ENCODE measurements at places on chromosomes 7 and 10.

DNA sequence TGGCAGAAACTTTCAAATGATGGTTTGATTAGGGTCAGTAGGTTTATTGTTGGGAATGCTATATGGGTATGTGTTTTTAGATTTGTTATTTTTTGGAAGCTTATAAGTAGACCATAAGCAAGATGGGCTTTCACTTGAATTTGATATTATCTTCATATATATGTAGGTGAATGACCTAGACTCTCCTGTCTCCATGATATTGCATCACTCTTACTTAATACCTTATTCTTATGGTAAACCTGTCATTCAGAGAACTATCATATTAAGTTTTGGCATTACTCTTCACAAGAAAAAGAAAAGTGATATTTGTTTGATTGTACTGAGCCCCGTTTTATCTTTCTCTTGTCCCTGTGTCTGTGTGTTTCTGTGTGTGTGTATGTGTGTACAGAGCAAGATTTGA, 17.3 kb downstream of the HSPA14 start:
- no peak for DNase-seq

GRCh38 chr10:78895469-78895868, 173.3 kb upstream of the ZMIZ1 start:
- DNase-seq, result no peak

- DNase-seq, result no peak
These were observed 31.3 kb downstream of the THNSL1 start for GRCh38 chr10:25047591-25048301.

- DNase-seq, result no peak
These were observed 214.8 kb downstream of the CAMK1D start for GRCh38 chr10:12564173-12564572.

DNA sequence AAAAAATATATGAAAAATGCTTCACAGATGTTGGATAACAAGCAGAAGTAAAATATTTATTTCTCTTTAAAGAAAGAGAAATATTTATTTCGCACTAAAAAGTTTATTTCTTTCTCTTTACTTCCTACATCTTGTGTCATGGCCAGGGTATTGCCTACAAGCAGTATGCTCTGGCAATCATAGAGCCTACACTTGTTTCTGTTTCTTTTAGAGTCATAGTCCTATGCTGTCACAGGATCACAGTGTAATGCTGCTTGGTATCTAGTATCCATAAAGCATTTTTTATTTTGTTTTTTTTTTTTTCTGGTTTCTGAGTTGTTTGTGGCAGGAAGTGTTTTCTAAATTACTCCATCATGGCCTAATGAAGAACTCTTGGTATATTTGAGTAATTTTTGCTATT, 116.0 kb downstream of the ATRNL1 start:
- no peak for DNase-seq

DNA sequence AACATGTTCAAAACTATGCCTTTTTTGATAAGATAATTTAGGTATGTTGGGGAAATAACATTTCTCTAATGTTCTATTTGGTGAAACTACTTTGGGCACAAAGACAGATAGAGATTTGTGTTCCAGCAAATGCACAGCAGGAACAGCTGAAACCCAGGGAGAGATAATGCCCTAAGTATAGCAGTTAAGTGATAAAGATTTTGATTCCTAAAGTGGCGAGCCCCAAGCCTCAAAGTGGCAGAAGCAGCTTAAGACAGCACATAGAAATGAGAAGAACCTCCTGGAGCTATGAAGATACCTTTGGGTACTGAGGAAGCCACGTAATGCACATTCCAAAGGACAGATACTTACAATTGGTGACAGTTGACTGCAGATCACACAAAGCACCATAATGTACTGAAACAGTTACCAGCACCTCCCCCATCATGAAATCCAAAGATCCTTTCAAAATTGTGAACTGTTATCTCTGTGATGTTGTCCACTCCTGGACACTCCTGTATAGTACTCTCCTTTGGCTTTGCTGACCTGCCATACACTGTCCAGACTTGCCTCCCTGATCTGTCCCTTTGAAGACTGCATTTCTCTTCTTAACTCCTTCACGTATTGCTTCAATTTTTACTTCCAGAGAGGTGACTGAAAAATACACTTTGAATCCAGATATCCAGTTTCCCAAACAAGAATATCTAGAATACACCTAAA, 62.9 kb downstream of the CHRM2 start:
- no peak for DNase-seq

GRCh38 chr10:126872768-126873167, 32.5 kb upstream of the DOCK1 start:
- no peak for DNase-seq

DNA sequence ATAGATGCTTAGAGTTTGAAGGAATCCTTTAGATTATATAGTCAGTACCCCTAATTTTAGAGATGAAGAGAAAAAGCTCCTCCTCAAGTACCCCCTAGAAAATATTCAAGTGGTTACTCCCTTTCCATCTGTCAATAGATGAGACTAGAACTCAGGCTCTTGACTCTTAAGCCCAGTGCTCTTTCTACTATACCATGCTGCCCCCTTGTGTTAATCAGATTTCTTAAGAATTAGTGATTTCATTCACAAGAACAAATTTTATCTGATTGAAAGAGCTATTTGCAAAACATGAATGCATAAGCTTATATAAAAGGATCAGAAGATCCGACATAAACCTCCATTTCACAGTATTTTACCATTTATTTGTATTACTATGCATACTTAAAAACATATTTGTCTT, 179.3 kb downstream of the TFEC start:
- DNase-seq, result no peak

DNA sequence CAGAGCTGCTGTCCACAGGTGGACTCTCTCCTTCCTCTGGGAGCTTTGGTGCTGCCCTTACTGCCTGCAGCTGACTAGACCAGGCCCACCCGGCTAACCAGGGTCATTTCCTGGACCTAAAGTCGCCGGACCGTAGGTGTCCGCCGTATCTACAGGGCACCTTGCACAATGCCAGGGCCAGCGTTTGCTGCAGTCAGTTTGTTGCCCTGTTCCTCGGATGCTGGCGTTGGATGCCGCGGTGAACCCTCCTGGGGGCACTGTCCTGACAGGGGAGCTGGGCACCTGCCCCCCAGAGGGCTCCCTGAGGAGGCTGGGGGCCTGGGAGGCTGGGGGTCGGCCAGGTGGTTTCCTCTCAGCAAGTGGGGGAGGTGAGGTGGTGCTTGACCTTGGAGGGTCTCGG, 96.6 kb downstream of the UNCX start:
- no peak for DNase-seq

DNA sequence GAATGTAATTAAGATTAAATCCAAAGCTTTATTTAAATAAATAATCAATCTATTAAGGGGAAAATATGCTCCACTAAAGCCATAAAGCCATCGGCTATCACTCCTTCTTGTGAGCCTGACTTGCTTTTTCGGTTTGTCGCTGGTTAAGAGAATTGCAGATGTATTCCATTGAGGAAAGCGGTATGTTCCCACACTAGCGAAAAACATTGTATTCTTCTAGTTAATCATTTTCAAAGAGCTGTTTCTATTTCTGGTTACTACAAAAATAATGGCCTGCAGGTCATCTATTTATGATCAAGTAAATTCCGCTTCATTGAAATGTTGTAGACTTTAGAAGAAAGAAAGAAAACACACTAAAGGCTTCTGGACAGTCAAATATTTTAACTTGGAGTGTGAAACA, 173.4 kb downstream of the CACNB2 start:
- no peak for DNase-seq

GRCh38 chr7:17184805-17185689, 113.4 kb upstream of the AHR start:
- DNase-seq, result no peak

- DNase-seq, result no peak
These were observed 46.0 kb upstream of the PODXL start for GRCh38 chr7:131602304-131602993.

DNA sequence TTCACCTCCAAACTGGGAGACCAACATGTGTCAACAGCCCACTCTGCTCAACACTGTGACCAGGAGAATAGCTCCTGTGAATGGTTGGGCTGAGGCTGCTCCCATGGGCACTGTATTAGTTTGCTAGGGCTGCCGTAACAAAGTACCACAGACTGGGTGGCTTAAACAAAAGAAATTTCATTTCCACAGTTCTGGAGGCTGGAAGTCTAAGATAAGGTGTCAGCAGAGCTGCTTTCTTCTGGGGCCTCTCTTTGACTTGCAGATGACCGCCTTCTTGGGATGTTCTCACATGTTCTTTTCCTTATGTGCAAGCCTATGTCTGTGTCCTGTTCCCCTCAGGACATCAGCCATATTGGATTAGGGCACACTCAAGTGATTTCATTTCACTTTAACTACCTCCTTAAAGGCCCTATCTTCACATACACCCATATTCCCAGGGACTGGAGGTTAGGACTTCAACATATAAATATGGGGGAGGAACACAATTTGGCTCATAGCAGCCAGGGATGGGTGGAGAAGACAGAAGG, 90.3 kb downstream of the CPED1 start:
- DNase-seq, result no peak

- no peak for DNase-seq
These were observed 410.8 kb downstream of the SFMBT2 start for GRCh38 chr10:7000061-7000460.

GRCh38 chr10:110357252-110357780, 52.6 kb upstream of the SMNDC1 start:
- no peak for DNase-seq

GRCh38 chr10:91635401-91636400, 2.8 kb upstream of the PPP1R3C start:
- peak; percentile 51 for DNase-seq

- DNase-seq, result peak; percentile 82
These were observed 23.7 kb downstream of the SRRM3 start for GRCh38 chr7:76225379-76225778.

- no peak for DNase-seq
These were observed 127.8 kb upstream of the BTBD16 start for GRCh38 chr10:122143238-122143841.

DNA sequence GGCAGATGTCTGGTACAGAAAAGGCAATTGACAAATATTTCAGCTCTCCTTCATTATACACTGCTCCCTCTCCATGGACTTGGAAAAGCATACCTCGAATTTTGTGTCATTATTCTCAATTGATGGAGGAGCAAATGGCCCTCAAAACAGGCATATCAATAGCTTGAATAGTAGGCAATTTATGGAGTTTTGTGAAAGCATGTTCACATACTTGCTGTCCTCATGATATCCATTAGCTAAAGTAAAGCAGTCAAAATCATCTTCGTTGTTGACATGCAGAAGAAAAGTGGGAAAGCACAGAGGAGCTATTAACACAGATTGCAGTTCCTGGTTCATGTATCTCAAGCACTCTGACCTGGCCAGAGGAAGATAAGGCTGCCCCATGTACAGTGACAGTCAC, 472.8 kb downstream of the CCSER2 start:
- DNase-seq, result no peak

GRCh38 chr10:6796231-6796630, 216.2 kb upstream of the PRKCQ start:
- DNase-seq, result peak; percentile 63

DNA sequence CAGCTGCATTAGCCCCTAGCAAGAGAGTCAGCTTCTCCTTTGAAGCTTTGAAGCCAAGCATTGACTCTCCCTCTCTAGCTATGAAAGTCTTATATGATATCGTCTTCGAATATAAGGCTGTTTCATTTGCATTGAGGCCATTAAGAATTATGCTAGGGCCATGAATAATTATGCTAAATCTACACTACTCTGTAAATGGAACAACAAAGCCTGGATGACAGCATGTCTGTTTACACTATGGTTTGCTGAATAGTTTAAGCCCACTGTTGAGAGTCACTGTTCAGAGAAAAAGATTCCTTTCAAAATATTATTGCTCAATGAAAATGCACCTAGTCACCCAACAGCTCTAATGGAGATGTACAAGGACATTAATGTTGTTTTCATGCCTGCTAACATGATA, 52.8 kb downstream of the ZNF438 start:
- DNase-seq, result no peak

GRCh38 chr10:122949296-122949695, 4.7 kb downstream of the C10orf88 start:
- DNase-seq, result no peak

- no peak for DNase-seq
These were observed 5.2 kb downstream of the CCNY start for GRCh38 chr10:35341521-35341920.

GRCh38 chr7:128841171-128841690, 11.0 kb downstream of the FLNC start:
- DNase-seq, result no peak

- no peak for DNase-seq
These were observed 58.8 kb upstream of the AQP1 start for GRCh38 chr7:30852744-30853288.

- peak; percentile 97 for DNase-seq
These were observed 104.4 kb upstream of the ZNF92 start for GRCh38 chr7:65269150-65269856.

GRCh38 chr10:71661060-71661622, 58.4 kb downstream of the C10orf105 start:
- no peak for DNase-seq

DNA sequence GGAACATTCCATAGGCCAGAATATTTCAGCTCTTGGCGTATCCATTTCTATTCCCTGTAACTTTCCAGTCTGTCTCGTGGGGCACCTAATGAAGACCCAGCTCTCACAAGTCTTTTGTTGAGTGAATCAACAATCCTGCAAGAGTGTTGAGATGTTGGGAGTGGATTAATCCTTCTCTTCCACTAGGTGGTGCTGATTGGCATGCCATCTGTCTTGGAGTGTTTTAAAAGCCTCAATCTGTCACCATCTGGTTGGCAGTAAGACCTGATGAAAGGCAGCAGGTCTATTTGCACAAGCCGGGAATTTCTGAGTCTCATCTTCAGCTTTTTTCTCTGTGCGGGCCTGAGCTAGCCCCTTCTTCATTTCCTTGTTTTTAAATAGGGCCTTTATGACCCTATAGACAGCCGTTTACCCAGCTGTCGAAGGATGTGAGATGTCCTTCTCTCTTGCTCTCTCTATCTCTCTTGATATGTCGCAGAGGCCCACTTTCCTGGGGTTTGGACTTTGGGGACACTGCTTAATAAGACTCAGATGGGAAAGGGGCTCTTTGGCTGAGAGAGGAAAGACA, 180.5 kb downstream of the ZNF365 start:
- DNase-seq, result peak; percentile 14

DNA sequence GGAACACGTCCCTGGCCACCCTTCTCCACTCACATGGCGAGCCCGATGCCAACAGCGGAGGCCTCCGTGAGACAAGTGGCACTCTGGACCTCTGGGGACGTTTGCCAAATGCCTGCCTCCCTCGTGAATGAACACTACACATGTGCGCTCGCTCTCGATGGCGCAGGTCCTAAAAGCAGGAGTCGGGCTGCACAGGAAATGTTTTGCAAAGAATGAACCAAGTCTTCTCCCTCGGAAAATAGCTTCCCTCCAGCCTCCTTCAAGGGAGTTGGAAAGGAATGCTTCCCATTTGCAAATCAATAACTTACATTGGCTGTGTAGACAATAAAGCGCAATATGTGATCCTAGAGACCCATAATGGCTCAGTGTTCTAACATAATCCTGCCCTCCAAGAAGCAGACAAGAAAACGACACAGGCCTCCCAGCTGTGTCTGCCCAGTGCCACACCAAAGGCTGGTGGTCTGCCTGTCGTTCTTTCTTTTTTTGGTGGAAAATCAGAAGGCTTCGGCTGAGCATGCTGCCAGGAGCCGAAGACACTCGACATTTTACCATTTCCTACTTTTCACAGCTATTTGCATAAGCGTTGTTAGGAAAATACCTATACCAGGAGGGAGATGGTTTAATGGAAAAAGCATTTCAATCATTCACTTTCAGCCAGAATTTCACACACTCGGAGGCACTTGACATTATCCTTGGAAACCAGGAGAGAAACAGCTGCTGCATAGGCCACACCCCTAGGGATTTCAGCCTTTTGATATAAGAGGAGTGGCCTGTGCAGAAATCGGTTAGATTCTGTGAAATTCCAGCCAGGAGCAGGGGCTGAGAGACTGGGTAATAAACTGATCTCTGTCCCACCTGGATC, 38.4 kb downstream of the ATXN7L1 start:
- DNase-seq, result no peak

- no peak for DNase-seq
These were observed 180.6 kb downstream of the LRMDA start for GRCh38 chr10:75611993-75612372.
